ENCODE measurements at places on chromosomes 7 and 10.
A peak's percentile ranks its signal among the peaks of the same experiment; 100 is the strongest.

DNA sequence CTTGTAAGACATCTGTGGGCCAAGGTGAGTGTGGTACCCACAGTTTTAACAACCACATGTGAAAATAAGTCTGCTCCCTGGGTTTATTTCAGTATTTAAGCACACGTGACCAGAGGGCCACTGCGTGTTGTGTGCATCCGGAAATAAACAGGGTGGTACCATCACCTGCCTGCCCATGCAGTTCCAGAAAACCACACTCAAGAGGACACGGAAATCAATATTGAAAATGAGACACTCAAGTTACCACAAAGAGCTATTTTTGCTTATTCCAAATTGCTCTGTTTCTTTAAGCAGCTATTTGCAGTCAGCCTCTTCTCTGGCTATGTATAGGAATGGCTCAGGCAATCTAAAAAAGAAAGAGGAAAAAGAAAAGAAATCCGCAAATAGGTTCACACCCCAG, 71.8 kb upstream of the LOXL4 start:
- DNase-seq = no peak

DNA sequence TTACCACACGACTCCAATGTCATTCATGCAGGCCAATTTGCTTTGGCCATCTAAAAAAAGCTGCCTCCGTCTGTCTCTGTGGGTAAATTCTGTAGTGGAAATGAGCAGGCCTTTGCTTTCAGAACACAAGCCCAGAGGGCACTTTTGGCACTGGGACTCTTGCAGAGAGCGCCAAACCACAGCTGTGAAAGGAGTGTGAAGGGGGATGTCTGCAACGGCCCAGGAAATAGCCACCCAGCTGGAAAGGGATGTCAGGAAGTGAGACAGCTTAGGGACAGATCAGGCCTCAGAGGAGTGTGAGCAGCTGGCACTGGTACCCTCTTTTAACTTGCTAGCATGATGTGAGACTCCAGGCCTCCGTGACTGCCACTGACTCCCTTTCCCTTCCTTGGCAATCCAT, 152.4 kb downstream of the DKK1 start:
- DNase-seq = no peak

DNA sequence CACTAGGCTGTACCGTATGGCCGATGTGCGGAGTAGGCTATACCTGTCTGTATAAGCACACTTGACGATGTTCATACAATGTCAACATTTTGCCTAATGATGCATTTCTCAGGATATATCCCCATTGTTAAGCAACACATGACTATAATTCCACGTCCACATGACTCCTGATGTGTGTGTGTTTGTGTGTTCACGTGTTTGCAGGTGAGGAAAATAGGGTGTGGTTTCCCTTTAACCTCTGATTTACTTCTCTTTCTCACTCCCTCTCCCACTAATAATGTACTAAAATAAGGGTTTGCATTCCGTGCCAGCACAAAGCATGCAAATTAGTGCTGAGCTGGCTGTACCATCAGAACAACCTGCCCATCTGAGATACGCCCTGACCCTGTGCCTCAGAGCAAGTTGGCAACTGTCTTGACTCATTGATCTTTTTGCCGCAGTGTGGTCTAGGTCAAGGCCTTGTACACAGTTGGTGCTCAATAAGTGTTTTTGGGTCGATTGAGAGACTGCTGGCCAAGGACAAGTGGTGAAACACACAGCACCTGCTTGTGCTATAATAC, 64.6 kb upstream of the DOCK1 start:
- DNase-seq = no peak

DNA sequence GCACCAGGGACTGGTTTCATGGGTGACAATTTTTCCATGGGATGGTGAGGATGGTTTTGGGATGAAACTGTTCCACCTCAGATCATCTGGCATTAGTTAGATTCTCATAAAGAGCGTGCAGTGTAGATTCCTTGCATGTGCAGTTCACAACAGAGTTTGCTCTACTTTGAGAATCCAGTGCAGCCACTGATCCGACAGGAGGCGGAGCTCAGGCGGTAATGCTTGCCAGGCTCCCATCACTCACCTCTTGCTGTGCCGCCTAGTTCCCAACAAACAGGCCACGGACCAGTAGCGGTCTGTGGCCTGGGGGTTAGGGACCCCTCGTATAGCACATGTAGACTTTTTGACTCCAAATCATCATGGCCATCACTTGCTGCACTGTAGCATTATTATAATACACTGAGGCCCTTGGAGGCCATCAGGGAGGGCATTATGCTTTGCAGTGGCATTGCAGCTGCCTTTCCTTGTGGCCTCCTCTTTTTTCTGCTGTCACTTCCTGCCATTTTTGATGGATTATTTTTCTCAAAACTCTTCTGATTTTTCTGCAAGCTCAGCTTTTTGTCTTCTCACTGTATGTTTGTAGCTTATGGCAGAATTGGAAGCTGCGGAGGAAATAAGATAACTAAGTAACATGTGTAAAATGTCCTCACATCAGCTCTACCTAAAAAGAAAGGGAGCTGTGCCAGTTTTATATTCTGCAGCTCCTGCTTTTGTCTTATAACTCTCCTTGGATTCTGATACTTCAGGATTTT, 18.5 kb downstream of the CSGALNACT2 start:
- DNase-seq = no peak

DNA sequence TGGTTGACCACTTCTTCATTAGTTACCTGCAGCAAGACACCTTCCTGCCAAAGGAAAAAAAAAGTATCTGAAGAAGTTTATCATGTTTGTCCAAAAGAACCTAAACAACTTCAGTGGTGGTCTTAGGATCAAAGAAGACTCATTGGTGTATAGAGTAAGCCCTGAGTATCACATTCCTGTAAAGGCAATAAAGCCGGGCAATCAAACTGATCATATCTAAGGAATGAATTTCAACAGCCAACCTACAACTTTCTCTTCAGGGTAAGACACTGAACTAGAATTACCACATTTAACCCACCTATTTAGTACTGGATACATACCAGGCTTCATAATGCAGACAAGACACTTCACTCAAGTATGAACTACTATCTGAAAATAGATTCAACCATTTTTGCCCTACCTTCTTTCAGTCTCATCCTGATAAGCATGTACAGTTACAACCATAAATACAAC, 10.1 kb downstream of the HNRNPA2B1 start:
- no peak for DNase-seq

- no peak for DNase-seq
Observed at GRCh38 chr10:24115403-24115802, 93.5 kb upstream of the KIAA1217 start.

GRCh38 chr7:10888861-10889260, 84.8 kb upstream of the PHF14 start:
- DNase-seq = no peak

- no peak for DNase-seq
Observed at GRCh38 chr7:27189295-27189996, 4.4 kb upstream of the HOXA11 start.

- DNase-seq = peak; percentile 6
Observed at GRCh38 chr10:80485946-80486764, 32.0 kb downstream of the TSPAN14 start.

DNA sequence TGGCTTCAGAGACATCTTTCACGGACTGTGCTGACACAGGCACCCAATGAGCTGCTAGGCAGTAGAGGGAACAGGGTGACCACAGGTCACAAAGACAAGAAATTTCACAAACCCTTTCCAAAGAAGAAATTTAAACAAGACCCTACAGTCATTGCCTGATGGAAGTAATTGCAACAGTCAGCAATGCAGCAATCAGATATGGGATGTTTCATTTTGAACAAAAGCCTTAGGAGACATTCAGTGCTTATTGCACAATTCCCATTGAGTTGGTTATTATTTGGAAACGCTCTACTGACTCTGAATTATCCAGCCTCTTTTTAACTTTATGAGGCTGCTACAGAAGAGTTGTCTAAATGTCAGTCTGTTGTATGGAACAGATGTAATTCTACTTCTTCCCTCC, 85.5 kb downstream of the ETV1 start:
- DNase-seq = no peak

- DNase-seq = no peak
Observed at GRCh38 chr7:118059209-118059608, 124.8 kb upstream of the LSM8 start.

- no peak for DNase-seq
Observed at GRCh38 chr7:106112972-106113421, 885 bp upstream of the SYPL1 start.

- DNase-seq = peak; percentile 56
Observed at GRCh38 chr10:14648005-14648765, 126.5 kb downstream of the FAM107B start.

DNA sequence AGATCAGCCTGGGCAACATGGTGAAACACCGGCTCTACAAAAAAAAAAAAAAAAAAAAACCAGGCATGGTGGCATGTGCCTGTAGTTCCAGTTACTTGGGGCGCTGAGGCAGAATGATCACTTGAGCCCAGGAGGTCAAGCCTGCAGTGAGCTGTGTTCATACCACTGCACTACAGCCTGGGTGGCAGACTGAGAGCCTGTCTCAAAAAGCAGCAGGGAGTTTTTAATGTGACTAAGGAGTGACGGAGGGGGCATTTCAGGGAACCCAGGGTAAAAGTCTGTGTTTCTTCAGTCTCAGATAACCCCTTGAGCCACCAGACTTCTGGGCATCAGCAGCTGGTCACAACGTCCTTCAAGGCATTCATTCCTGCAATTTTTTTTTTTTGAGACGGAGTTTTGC, 2.2 kb upstream of the C10orf95 start:
- no peak for DNase-seq

GRCh38 chr10:89367529-89367928, 10.3 kb upstream of the IFIT1B start:
- no peak for DNase-seq

DNA sequence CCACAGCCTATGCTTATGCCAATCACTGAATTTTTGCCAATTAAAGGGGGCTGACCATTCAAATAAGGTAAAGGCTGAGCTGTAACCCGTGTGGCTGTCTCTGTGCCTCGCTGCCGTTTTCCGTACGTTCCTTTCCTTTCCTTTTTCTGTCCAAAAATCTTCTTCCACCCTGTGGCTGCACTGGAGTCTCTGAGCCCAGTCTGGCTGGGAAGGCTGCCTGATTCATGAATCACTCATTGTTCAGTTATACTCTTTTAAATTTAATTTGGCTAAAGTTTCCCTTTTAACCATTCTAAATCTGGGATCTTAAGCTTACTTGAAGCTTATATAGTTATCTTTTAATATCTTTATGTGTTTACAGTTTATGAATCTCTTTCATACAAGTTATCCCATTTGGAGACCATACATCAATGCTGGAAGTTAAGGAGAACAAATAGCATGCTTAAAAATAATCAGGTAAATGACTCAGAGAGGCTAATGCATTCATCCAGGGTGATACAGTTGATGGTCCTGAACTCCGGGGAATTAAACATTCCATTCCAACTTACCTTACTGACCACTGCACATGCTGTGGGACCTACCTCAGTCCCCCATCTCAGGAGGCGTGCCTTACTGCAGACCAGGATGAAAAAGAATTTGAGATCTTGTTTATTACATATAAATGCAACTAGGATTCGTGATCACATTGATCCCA, 385.3 kb upstream of the ADARB2 start:
- DNase-seq = no peak

- no peak for DNase-seq
Observed at GRCh38 chr7:44884621-44885393, 523 bp downstream of the PURB start.

- DNase-seq = no peak
Observed at GRCh38 chr10:20890009-20890408, 7.1 kb downstream of the NEBL start.

DNA sequence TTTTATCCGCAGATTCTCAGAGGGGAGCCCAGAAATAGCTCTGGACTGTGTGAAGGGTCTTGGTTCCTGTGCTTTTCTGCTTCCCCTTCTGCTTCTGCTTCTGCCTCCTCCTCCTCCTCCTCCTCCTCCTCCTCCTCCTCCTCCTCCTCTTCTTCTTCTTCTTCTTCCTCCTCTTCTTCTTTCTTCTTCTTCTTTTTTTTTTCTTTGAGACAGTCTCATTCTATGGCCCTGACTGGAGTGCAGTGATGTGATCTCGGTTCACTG, 11.6 kb downstream of the PDZD7 start:
- DNase-seq = no peak

- no peak for DNase-seq
Observed at GRCh38 chr10:116138897-116139296, 134.1 kb downstream of the GFRA1 start.

- DNase-seq = no peak
Observed at GRCh38 chr7:129492391-129492790, 9.9 kb upstream of the SMKR1 start.

- DNase-seq = no peak
Observed at GRCh38 chr7:149196151-149196704, 882 bp downstream of the ZNF282 start.

DNA sequence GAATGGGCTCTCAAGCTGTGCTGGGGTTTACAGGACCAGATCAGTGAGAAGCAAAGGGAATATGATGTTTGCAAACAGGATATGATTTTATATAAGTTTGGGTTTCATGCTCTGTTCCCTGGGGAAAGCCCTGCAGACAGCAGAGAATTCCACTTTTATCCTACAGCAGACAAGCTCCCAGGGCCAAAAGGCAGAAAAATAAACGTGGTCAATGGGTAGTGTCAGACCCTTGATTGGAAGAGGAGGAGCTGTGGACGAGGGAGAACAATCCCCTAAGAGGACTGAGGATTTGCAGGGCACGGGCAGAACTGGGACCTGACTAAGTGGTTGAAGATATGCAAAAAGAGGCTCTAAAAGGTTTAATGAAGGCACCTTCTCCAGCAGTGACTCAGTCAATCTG, 275.3 kb downstream of the HDAC9 start:
- DNase-seq = no peak

DNA sequence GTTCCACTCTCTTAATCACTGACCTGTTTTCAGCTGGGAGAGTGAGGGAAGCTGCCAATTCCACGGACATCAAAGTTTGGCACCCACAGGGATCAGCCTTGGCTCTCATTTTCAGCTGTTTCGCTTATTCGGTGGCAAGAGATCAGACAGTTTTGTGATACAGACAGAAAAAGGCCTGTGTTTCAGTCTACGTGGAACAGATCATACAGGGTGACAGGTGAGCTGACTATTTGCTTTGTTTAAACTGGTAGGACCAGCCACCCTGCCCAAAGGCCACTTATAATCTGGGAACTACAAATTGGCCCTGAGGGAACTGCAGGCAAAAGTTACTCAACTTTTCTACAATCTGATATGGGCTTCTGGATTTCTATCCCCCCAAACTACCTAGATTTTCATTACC, 128.6 kb downstream of the ZNF467 start:
- no peak for DNase-seq

DNA sequence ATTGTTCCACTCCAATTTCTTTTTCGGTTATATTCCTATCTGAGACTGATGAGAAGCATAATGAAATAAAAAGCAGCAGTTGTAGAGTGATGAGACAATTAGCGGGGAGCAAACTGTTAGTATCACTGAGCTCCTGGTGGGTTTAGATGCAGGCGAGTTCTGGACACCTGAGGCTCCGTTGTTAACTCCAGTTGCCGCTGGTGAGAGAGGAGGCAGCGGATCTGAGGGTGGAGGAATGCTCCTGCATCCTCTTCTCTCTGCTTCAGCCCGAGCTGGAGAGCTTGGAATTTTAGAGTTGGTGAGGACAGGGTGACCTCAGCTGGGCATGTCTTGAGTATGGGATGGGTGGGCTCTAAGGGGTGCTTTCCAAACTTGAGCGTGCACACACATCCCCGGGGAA, 31.4 kb downstream of the LRMDA start:
- DNase-seq = no peak

GRCh38 chr10:14382022-14382421, 51.3 kb upstream of the FRMD4A start:
- no peak for DNase-seq
